ENCODE measurements at places on chromosomes 4 and X.

- DNase-seq, result no peak
These were observed 1.4 kb upstream of the DOK7 start for GRCh38 chr4:3461515-3462291.

DNA sequence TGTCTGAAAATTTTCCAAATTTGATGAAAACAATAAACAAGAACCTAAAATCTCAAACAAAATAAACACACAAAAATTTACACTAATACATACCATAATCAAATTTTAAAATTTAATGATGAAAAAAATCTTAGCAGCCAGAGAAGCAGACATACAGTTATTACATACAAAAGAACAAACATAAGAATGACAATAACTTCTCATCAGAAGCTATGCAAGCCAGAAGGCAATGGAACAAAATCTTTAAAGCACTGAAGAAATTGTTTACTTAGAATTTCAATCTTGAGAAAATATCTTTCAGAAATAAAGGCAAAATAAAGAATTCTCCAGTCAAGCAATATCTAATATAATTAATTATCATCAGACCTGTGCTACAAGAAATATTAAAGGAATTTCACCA, 121.3 kb downstream of the IDS start:
- DNase-seq, result no peak

GRCh38 chr4:169045862-169046584, 36.0 kb upstream of the CBR4 start:
- DNase-seq, result no peak

- DNase-seq, result no peak
These were observed 81.2 kb downstream of the SYTL5 start for GRCh38 chrX:38087594-38087993.

GRCh38 chr4:69058410-69059059, 37.7 kb upstream of the UGT2B7 start:
- no peak for DNase-seq

DNA sequence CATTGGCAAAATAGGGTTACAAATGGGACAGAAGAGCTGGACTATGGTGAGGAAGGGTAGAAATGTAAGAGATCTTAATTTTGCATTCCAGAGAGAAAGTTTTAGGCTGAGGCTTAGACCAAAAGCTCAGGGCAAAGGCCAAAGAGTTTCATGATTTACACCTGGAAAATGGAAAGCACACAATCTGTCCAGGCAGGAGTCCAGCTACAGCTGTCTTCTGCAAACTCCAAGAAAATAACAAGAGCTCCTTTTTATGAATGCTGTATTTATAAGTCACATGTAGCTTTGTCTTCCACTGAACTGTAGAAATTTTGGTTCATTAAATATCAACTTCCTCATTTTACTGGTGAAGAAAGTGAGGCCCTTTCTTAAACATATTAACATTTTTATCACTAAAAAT, 288.0 kb upstream of the ATOH1 start:
- no peak for DNase-seq

DNA sequence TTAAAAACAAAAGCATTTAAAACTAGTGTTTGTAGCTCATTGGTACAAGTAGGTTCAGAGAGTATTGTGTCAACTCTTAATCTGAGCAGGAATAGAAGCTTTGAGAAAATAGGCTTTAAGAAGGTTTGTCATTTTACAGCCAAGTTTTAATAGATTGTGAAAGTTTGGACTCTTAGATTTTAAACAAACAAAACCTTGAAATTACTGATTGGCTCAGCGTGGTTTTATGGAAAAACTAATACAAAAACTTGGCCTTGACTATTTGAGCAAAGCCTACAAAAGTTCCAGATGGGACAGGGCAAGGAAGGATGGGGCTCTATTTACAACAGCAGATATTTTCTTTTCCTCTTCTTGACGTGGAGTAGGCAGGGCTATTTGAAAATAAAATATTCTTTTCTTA, 16.5 kb downstream of the ZFX start:
- no peak for DNase-seq

- no peak for DNase-seq
These were observed 339.8 kb upstream of the GATB start for GRCh38 chr4:152100379-152101201.

GRCh38 chrX:79444694-79445210, 77.6 kb upstream of the ITM2A start:
- DNase-seq, result peak; percentile 76

DNA sequence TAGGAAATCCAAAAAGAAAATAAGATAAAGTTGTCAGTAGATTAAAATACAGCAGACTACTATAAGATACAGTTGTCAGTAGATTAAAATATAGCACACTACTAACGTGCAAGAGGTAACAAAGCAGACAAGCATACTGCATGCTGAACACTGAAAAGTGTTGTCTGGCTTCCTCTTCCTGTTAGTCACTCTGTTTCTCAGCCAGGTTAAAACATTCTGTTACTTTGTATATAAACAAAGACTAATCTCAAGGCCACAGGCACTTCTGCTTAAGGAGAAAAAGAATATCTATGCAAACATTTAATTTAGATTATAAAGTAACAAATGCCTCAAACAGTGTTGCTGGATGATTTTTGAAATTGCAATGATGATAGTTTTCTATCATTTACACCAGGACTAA, 41.0 kb upstream of the SCD5 start:
- DNase-seq, result no peak

DNA sequence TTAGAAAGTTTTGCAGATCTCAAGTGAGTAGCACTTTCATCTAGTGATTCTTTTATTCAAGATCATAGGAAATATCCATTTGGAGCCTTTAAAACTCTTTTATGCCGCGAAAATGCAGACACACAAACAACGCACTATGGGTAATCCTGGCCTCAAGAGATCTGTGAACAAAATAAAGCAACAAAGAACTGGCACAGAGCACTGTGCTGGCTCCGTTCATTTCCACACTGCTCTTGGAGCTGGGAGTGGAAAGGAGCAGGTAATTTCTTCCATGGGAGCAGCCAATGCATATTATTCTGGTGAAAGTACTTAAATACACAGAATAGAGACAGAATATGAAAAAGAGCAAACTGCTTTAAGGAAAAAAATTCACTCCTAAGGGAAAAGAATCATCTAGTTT, 172.7 kb upstream of the FRG1 start:
- peak; percentile 85 for DNase-seq

DNA sequence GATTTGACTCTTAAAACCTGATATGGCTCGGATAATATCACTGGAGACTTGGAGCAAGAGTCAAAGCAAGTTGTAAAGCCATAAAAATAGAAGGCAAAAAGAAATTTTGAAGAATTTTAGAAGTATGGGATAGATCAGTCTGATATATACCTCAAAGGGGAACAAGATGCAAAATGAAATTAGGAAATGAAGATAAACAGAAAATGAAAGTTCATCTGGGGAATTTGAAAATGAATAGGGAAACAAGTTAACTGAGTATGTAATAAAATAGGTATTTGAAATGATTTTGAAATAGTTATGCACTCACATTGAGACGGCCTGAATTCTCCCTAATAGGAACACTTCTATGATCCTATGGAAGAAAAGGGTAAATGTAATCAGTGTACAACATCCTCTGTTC, 5.7 kb downstream of the CYP2U1 start:
- no peak for DNase-seq

DNA sequence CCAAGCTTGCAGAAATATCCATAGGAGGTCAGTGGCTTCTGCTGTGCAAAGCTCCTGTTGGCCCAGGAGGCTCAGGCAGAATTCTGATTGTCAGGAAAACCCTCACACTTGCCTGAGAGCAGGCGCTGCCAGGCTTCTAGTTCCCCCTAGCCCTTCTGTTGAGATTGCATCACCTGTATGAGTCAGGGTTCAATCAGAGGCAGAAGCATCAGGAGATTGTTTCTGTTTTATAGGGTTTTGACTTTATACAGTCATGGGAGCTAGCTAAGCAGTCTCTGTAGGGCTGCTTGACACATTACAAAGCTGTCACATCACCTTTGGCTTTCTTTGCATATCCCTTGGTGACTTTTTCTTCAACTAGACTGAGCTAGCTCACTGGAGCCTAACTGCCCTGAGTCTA, 27.8 kb downstream of the DIPK2B start:
- no peak for DNase-seq

DNA sequence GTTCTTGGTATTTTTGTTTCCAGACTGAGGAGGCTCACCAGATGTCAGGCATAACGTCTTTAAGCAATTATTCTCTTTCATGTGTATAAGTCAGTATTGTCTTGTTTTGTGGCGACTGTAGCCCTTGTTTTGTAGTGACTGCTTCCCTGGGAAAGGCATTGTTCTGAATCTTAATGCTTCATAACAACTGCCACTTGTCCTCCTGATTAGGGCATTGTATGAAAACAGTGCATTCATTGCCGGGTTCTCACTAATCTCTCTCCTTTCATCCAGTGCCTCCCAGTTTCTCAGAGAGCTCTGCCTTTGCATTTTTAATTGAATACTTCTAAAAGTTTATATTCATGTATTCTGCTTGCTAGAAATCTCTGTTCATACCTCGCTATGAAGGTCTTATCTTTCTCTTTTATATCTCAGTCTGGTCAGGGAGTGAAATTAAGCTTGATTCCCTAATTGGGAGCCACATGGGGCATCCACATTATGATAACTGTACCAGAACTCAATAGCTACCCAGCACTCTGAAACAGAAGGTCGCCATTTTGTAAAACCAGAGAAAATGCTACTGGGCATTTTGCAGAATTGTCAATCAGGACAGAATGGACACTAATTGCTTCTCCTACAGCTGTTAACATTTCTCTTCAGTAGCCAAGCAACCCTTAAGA, 149.8 kb downstream of the GBA3 start:
- DNase-seq, result no peak

GRCh38 chr4:139223682-139224317, 46.8 kb upstream of the ELF2 start:
- no peak for DNase-seq

- DNase-seq, result no peak
These were observed 3.4 kb downstream of the DDX53 start for GRCh38 chrX:23003116-23003515.

DNA sequence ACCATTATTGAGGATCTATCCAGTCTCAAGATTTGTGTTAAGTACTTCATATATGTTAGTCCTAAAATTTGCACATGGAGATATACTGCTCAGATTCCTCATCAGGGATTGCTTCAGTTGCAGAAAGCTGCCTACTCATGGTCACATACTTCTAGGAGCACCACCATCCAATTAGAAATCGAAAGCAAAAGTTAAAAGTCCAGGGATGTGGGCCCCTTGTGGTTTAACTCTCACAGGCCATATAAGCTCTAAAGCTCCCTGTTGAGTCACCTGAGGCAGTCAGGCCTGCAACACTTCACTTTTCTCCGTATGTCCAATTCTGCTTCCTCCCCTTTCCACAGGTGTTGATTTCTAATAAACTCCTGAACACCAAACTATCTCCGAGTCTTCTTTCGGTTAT, 84.2 kb downstream of the CNOT6L start:
- DNase-seq, result no peak

GRCh38 chrX:13694359-13694758, 5.4 kb downstream of the RAB9A start:
- DNase-seq, result no peak

DNA sequence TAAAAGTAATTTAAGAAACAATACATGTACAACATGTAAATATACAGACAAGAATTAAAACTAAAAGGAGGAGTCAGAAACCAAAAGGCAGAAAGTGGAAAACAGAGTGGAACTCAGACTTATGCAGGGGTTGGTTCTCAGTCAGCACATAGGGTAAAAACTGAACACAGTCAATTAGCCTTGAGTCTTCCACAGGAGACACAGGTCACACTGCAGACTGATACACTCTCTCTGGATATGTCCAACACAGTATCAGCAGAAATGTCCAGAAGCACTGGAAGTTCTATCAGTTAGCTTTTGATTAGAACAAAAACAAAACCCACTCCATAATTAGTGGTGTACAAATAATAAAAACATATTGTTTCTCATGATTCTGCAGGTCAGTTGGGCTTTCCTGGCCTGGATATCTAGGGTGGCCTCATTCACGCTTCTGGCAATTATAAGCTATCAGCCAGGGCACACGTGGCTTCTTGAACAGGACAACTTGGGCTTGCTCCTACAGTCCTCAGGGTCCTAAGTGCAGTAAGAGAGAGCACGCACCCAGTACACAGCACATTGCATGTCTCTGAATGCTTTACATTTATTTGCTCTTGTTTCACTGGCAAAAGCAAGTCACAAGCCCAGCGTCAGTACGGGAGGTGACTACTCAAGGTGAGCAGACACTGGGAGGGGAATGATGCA, 21.6 kb downstream of the TEC start:
- DNase-seq, result no peak

DNA sequence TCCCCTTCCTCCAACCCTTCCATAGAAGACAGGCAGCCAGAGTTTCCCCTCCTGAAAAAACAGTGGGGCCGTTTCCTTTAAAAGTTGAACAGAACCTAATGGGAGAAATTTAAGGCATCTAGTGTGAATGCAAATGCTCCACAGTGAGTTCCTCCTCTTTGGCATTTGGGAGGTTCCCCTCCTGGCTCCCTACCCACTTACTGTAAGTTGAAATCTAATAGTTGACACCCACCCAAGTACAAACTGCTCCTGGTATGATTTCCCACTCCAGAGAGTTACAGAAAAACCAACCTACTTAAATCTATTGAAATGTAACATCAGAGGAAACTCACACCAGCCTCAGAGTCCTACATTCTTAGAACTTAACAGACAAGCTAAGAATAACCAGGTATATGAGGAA, 17.6 kb downstream of the ENPEP start:
- no peak for DNase-seq

DNA sequence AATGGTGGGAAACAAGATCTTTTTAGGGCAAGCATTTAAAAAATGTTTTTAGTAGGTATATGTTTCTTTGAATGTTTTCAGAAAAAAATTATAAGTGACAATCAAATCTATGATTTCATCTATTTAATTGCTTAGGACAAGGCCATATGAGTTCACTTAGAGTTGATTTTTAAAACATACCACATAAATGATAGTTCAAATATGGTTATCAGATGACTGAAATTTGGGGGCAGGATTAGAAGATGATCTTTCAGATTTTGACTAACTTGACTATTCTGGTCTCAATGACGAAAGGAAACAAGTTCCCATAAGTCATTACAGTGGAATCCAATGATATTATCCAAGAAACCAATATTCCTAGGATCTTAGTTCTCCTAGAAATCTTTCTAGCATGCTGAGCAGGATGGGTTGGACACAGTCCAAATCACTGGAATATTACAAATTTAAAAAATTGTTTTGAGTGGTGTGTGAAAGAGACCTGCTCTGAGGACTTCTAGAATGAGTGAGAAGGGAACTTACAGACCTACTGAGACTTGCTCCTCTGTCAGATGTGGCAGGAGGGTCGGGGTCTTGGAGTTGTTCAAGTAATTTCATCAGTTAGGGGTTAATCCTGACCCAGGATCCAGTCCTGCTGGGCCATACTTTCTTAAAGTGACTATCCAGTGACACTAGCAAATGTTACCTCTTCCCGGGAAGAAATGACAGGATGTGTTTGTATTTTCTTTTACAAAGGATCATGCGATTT, 20.0 kb downstream of the RHOH start:
- no peak for DNase-seq

DNA sequence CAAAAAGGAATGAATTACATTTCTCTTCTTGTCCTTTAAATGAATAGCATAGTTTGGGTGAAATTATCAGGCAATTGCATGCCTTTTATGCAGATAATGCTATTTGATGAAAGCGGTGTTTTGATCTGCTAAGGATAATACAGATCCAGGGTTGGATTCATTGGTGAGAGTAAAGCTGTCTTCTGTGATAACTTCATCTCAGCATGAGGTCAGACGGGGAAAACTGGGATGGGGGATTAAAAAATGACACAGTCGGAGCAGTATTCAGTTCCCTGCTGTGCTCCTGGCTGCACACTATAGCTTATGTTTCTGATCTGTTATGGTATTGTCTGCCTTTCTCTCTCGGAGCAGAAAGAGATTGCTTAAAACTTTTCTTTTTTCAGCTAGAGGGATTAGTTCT, 105.9 kb upstream of the TENM3 start:
- DNase-seq, result no peak

GRCh38 chrX:24153178-24153795, 3.8 kb downstream of the ZFX start:
- no peak for DNase-seq

Measured in muscle of arm (tissue), 14 donors.